ENCODE measurements at places on chromosomes 12 and 14.

DNA sequence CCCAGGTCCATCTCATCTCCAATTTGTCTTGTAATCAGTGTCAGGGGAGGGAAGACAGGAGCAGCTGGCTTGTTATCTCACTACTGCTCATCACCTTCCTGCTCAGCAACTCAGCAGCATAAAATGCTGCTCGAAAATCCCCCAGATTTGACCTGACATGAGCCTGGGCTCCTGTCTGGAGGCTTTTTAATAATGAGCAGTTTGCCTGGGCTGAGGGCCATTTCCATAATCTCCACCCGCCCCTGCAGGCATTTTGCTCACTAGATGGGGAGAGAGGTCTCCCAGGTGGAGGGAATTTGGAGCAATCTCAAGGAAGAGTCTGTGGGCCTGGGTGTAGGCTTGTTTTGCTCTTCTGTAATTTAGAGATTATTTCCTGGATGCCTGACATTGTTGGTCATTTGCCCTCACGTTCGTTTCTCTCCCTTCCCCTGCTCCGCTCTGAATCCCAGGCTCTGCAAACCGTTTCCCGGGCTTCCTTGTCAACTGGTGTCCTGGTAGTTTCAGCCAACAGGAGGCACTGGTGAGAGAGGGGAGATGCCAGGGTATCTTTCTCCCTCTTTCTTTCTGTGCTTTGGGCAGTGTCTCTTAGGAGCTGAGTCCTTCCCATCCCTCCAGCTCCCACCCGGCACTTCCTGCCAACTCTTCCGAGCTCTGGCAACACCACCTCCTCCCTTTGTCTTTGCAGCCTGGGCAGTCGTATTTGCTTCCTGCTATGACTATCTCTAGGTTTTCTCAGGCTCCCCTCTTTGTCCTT lies 299.2 kb downstream of the GLT1D1 start:
- DNase-seq = no peak

- DNase-seq = no peak
Observed at GRCh38 chr14:91805659-91806058, 61.7 kb downstream of the TC2N start.

- no peak for DNase-seq
Observed at GRCh38 chr14:39446131-39446744, 14.0 kb upstream of the FBXO33 start.

DNA sequence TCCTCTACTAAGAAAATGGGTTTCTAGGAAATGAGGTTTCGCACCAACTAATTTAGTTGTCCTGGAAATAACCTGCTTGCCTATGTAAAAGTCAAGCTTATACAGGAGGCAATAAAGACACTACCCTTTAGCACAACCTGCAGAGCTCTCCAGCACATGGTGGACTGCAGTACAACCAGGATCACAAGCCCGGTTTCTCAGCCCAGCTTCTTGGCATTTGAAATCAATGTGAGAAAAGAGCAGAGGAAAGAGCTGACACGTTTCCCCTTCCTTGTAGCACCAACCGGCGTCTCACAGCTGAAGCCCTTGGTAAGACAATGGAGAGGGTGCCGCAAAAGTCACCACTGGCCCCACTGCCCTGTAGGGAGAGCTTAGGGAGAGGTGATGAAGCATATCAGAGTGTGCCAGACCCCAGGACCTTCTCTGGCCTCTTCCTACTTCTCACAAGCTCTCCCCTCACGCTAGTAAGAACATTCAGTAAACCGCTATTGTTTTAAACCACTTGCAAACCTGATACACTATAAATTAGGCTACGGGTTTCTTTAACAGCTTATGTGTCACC lies 8.6 kb downstream of the SPTLC2 start:
- no peak for DNase-seq

- DNase-seq = no peak
Observed at GRCh38 chr14:51305751-51306150, 65.7 kb downstream of the TMX1 start.

DNA sequence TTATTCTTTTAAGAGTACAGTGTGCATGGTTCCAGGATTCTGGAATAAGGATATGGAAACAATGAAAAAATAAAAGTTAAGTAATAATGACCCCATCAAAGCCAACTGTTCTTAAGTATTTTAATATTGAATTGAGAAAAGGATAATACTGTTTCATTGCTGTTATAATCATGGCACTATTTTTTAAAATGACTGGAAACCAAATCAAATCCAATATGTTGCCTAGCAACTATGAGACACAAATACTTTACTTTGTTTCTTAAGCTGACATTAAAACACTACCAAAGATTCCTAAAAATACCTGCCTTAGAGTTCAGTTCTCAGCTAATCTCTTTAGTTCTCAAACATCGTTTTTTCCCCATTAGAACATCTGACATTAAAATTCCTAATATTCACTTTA lies 66.4 kb upstream of the OTOGL start:
- peak; percentile 12 for DNase-seq

DNA sequence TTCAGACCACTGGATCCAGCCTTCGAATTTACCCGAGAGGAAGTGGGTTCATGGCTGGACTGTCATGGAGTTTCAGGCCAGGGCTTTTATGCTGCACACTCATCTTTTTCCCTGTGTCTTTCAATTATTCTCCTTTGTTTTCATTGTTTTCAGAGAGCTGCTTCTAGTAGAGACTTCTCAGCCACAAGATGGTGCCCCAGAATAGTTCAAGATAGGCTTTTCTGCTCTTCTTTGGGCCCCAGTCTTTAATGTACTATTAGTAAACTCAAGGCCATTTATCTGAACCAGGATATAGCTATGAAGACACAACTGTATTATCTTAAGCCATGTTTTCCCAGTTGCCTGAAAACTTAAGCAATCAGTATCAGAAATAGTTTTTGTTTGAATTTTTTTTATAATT lies 30.4 kb upstream of the PSMA6 start:
- DNase-seq = peak; percentile 7

DNA sequence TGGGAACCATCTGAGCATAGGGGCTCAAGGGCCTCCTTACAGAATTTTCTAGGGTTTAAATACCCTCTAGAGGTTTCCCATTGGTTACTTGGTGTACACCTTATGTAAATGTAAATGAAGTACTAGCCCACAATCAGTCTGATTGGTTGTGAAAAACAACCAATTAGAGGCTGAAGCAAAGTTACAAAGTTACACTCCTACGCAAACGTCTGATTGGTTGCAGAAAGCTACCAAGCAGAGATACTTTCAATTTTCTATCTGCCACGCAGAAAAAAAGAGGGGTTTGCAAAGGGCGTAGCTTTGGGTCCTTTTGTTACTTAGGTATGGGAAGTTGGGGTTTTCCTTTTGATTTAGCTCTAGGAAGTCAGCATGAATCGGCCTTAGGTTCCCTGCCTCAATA lies 1.8 kb upstream of the TMEM19 start:
- DNase-seq = no peak

DNA sequence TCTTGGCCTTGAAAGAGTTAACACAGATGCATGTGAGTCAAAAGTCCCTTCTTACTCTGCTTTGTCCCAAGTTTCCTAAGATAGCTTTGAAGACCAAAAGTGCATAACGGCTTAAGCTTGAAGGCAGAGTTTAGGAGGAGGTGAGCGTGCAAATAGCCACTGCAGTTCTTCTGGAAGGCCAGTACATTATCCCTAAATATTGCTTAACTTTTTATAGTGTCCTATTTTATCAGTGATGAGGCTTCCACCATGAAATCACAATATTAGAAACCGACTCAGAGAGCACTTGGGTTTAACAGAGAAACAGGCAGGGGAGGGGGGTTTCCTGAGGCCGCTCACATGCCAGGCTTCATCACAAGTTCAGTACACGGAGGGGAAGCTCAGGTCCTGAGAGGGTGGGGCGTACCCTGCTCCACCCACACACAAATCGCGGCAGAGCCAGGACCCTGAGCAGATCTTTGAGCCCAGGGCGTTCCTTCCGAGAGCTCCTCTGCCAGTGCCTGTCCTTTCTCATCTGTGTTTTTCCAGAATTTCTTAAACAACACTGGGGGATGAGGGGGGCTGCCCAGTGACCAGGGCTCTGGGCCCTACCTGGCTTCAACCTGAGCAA lies 26.8 kb upstream of the BDKRB2 start:
- DNase-seq = no peak

GRCh38 chr14:75831455-75831854 lies 150.3 kb downstream of the TGFB3 start:
- peak; percentile 76 for DNase-seq

All from IMR-90 (cell line).